BJ (cell line): ENCODE measurements at places on chromosomes 6 and 20.
A peak's percentile ranks its signal among the peaks of the same experiment; 100 is the strongest.

- no peak for DNase-seq
These were observed 6.1 kb downstream of the JAG1 start for GRCh38 chr20:10667560-10668167.

- no peak for DNase-seq
These were observed 350.3 kb downstream of the KIF16B start for GRCh38 chr20:16222859-16223411.

DNA sequence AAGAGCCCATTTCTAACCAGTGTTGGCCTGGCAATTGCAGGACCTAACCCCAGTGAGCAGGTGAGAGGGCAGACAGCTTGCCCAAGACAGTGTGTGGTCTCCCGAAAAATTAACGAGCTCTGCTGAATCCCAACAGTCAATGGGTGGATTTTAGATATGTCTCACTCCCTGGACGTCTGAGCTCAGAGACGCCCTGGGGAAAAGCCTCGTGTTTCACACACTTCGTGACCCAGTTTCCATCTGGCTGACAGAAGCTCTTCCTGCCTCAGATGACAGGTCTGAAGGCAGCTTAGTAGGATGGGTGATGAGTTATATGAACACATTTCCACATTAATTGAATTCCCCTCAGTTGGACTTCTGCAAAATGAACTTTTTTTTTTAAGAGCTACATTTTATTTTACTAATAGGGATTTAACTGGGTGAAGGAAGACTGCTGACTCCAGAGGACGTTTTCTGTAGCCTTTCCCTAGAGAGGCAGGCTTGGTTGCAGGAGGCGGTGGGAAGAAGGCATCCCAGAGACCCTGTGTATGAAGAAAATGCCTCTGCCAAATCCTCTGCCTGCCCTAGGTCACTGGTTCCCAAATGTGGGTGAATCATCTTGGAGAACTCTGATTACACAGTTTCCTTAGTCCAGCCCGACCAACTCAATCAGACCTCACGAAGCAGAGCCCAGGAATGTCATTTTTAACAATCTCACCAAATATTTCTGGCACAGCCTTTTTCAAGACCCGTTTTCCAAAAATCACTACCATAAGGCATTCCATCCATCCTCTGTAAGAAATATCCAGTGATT, 71.7 kb upstream of the LY86 start:
- DNase-seq = no peak

- DNase-seq = no peak
These were observed 17.0 kb downstream of the MCM8 start for GRCh38 chr20:5967469-5967868.

- DNase-seq = peak; percentile 98
These were observed 37.5 kb upstream of the IER3 start for GRCh38 chr6:30781743-30782424.

DNA sequence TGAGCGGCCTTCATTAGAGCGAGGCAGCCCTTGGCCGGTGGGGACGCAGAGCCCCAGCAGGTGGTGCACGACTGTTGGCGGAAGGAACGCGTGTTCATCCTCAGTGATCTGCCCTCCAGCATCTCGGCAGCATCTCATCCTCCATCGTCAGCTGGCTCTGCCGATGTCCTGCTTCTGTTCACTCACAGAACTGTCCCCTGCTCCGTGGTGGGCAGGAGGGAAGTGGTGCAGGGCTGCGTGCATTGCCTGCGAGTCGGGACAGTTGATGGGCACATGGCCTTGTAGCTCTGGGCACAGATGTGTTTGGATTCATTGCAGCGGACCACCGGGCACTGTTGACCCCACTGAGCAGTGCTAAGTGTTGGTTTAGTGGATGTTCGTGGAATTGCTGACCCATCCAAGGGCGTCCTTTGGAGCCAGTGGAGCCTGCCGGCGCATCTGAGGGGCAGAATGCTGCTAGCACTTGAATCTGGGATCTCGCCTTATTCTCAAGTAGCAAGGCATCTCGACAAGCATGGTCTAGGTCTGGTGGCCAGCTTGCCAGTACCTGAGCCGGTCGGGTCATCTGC, 6.7 kb upstream of the SLC17A9 start:
- DNase-seq = no peak

- DNase-seq = no peak
These were observed 125.0 kb downstream of the NFATC2 start for GRCh38 chr20:51417250-51418136.

DNA sequence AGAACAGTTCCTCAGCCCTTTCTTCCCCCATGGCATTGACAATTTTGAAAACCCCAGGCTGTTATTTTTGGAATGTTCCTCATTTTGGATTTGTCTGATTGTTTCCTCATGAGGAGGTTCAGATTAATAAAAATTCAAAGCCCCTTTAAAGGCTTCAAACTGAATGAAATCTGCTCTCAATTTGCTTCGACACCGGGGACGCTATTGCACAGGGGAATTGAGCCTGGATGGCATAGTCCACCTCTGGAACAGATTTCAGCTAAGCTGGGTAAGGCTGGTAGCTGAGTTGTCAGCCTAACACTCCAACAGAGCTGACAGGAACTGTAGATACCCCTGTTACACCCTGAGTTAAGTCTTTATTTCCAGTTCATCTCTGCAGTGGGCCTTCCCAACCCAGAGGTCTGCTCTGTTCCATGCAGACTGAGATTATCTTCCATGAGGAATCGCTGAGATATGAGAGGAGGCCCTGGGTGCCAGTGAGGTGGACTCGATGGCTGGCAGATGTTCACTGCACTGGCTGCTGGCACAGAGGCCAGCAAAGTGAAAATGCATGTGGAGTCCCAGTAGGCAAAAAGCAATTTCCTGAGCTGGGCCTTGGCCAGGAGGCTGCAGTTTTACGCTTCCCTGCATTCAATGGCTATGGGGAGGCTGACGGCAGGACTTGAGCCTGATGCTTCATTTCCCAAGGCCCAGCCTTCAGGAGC, 73.3 kb upstream of the PAX1 start:
- no peak for DNase-seq

DNA sequence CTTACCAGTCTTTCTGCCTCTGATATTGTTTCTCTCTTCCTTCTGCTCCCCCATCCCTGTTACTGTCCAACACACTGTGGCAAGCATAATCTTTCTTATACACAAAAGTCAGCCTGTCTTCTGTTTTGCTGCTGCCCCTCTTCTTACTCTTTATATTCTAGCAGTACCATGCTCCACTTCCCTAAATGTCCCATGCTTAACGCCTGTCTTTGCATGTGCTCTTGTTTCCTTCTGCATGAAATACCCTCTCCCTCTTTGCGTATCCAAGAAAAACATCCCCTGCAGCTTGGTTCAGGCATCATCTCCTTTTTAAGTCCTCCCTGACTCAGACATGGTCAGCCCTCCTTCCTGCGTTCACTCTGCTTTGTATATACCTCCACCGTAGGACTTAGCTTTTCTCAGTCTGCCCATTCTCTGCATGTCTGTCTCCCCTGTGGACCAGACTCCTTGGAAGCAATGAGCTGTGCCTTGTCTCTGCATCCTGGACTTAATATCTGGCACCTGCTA, 103.9 kb downstream of the CTNNBL1 start:
- DNase-seq = no peak

GRCh38 chr20:57432862-57433491, 41.8 kb downstream of the RBM38 start:
- no peak for DNase-seq

DNA sequence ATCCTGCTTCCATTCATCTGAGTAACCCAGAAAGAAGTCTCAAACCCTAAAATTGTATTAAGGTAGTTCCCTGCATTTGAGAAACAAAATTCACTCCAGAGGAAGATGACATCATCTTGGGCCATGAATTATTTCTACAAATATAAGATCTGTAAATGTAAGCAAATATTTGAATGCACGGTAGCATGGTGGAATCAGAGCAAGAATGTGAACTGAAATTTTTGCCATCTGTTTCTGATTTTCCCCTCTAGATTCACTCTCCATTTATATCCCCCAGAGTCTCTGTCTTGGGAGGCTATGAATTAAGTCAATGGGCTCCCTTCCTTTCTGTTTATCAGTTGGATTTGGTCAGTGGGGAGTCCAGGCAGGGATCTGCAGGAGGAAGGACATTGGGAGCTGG, 5.8 kb upstream of the MAP3K5 start:
- no peak for DNase-seq

DNA sequence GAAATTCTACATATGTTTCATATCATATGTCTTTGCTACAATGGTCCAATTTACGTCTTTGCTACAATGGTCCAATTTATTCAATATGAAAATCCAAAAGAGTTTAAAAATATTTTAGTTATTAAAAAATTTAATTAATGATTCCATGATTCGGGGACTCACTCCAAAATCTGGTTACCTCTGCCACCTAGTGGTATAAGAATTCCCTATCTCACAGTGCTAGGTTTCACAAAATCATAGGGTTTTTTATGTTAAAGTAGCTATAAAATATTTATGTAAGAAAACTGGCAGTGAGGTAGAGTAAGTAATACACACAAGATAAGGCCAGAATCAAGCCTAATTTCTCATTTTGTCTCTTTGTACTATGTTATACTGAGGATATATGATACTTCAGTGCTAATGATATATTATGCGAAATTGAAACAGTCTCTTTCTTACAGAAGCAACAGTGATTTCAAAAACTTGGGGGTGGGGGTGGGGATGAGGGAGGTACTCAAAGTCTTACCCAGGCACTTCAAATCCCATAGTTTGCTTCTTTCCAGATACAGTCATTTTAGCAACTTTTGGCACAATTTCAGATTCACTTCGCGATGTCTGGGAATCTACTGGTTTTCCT, 52.3 kb downstream of the HBS1L start:
- no peak for DNase-seq

DNA sequence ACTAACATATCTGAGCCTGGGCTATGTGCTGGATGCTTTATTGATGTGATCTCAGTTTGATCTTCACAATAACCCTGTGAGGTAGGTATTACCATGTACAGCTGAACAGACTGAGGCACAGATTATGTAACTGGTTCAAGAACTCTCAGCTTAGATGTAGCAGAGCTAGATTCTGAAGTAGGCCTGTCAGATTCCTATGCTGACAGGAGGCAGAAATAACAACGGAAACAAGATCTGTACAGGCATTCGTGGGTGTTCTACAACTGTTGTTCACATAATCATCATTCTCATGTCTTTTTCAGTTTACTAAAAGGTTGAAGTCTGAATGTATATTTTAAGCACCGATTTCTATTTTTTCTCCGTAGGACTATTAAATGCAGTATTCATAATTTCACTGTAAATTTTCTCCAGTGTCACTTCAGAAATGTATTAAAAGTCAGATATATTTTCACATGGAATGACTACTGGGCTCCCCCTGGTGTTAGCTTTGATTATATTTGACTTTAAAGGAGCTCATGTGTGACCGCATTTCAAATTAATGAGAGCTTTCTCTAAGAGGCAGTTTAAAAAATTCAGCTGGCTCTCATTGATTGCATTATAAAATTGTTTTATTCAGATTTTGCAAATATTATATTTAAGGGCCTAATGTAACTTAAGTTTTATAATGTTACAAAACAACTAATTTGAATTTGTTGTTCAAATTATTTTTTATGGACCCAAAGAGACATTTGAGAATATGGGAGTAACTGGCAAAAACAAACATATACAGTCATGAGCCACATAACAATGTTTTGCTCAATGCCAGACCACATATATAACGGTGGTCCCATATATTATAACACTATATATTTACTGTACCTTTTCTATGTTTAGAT, 36.4 kb upstream of the SLC17A4 start:
- no peak for DNase-seq

DNA sequence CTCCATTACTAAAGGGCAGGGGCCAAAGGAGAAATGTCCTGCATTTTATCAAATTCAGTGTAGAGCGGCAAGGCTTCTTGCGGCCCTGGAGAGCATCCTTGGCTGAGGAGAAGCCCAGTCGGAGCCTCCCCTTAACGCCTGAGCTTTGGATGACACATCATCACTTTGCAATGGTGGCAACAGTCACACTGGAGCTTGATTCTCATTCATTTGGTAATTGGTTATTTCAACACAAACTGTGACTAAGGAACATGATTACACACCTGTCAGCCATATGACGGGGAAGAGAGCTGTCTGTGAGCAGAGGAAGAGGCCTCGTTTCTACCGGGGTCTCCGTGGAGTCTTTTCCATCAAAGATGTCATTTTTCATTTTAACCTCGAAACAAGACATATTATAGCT, 81.4 kb downstream of the SOBP start:
- DNase-seq = no peak

GRCh38 chr20:36070451-36070850, 84.1 kb upstream of the EPB41L1 start:
- no peak for DNase-seq

DNA sequence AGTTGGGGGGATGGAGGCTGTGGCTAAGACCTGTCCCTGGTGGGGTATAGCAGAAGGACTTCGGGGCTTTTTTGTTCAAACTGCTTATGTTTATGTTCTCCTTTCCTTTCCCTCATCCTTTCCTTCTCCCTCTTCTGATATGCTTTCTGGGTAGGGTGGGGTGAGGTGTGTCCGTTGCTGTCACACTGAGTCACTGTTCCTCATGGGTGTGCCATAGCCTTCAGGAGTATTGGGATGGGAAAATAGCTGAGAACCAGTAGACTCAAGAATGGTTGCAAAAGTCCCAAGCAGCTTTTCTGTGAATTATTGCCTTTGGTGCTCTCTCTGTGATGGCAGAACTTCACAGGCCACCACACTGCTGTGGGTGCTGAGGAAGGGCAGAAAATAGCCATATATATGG, 39.6 kb downstream of the TPD52L1 start:
- DNase-seq = no peak

- DNase-seq = no peak
These were observed 72.7 kb downstream of the TRAM2 start for GRCh38 chr6:52503851-52504781.

GRCh38 chr6:3222506-3223038, 4.9 kb downstream of the TUBB2B start:
- no peak for DNase-seq

DNA sequence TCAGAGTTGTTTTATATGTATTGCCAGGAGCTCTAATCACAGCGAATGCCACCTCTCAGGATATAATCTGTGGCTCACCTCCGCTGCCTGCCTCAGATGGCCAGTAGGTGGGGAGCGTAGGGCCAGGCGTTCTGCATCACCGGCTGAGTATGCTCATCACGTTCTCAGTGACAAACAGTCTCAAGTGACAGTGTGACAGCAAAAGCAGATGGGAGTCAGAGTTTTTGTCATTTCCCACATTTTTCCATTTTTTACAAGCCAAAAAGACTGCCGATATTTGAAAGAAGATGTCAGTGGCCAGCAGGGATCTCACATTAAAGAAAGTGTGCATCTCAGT, 208.7 kb downstream of the ALDH8A1 start:
- DNase-seq = no peak

DNA sequence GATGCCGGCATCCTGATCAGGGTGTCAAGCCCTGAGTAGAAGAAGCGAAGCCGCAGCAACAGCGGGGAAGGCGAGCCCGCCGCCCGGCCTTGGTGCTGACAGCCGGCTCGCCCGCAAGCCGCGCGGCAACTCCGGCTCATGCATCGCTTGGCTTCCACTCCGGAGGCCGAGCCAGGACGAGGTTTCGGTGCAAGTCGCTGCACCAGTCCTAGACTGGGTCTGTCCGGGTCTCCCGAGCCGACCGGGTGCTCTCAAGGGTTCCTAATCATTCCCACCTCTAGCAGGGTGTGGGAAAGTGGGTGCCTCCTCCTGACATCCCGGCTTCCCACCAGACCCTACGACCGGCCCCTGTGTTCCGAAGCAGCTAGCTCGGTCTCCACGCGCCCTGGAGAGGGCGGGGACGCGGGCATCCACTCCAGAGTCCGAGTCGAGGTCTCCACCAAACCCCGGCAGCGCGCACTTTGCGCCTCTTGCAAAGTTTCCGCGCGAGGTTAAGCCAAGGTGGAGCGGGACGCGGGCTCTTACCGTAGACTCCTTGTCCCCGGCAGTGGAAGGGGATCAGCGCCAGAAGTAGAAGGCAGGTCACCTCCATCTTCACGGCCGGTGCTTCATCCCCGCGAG, 1.4 kb downstream of the MDGA1 start:
- no peak for DNase-seq

- no peak for DNase-seq
These were observed 15.0 kb downstream of the BLTP3A start for GRCh38 chr6:34806738-34807453.
